CD4-positive, alpha-beta memory T cell (primary cell): ENCODE measurements at places on chromosomes 3 and 15. TPM values are rescaled to one million over a fixed set of nuclear protein-coding genes. Genes with fewer than 3 reads are reported as not detected.

The GOLGA6L7 gene
- not detected for polyA plus RNA-seq

GRCh38 chr15:26943866-26944265 is 27.1 kb upstream of the GABRG3 start:
- DNase-seq = no peak

DNA sequence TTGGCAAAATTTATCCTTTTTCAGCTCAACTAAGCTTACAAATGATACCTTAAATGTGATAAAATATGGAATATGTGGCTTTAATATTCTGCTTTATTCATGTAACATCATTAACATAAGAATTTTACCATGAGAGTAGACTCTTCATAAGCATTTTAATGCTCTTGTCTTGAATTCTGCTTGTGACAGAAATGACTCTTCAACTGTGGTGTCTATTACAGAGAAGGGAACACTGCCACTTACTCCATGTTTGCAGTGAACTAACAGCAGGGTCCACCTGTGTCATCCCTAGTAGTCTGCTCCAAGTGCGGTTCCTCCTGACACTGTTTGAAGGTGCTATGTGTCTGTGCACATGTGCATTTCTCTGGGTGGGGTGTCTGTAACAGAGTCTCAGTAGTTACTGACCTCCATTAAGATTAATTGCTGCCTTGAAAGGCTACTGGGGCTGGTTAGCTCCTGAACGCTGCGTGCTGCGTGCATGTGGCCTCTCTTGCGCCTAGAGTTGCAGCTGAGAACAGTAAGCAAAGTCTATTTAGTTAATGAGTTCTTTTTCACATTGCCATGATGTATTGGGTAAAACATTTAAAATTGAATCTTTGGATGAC is 8.3 kb downstream of the LSM3 start:
- DNase-seq = no peak

- DNase-seq = no peak
Observed at GRCh38 chr3:195597229-195597628, 13.5 kb upstream of the APOD start.

GRCh38 chr3:101527906-101528305 is 14.9 kb upstream of the SENP7 start:
- no peak for DNase-seq

DNA sequence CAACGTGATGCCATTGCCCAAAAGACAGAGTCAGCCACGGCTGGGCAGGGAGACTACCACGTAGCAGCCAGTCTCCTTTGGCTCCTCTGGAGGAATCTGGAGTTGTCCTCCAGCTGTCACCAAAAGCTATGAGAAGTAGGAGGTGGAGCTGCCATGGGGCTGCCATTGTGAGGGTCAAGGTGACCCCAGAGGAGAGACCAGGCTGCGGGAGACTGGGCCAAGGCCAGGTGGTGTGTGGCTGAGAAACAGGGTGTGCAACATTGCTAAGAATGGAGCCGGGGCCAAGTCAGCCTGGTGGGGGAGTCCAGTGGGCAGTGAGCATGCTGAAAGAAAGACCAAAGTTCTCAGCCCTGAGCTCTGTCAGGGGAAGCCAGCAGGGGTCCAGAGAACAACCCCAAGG is 29.9 kb upstream of the MRPS22 start:
- DNase-seq = no peak

The DOCK3 gene
- polyA plus RNA-seq = 0.04 TPM

DNA sequence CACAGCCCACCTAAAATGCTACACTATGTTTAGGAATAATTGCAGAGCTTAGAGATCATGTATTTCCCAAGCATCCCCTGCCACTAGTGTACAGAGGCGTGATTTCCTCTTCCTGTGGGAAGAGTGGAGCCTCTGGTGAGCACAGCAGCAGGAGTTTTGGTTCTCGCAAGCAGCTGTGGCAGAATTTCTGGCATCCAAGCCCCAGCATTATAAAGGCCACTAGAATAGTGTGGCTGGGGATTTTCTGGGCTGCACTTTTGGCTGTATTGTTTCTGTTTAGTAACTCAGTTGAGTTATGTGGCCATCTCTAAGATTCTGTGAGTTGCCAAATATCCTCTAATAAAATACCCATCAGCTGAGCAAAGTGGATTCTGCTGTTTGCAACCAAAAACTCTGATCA is 64.7 kb downstream of the GPR176 start:
- no peak for DNase-seq
